ENCODE measurements at places on chromosomes 1 and 21.
A peak's percentile ranks its signal among the peaks of the same experiment; 100 is the strongest.

DNA sequence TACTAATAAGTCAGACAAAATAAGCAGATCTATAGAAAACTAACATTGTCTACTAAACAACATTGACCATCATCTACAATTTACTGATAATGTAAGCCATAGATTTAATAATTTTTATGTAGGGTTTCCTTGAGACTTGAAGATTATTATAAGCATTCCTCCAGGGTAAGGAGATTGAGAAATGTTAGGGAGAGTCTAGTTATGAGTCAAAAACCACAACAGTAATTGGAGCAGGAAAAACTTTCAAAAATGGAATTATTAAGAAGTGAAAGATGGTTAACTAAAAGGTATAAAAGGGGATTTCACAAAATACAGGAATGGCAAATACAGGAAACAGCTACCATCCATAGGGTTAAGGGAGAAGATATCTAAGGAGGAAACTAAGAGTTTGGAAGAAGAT is 12.4 kb upstream of the UHMK1 start:
- no peak for DNase-seq

- DNase-seq = no peak
Measured at GRCh38 chr1:231935856-231936255, 309.3 kb downstream of the DISC1 start.

GRCh38 chr1:159207774-159208173 is 3.1 kb downstream of the ACKR1 start:
- peak; percentile 91 for DNase-seq

GRCh38 chr1:52919051-52919722 is 2.4 kb downstream of the ECHDC2 start:
- DNase-seq = no peak

Data from NCI-H82 (cell line).